ENCODE measurements at places on chromosomes 4 and X.

GRCh38 chr4:24380957-24381665 lies 203.2 kb downstream of the DHX15 start:
- DNase-seq = no peak

DNA sequence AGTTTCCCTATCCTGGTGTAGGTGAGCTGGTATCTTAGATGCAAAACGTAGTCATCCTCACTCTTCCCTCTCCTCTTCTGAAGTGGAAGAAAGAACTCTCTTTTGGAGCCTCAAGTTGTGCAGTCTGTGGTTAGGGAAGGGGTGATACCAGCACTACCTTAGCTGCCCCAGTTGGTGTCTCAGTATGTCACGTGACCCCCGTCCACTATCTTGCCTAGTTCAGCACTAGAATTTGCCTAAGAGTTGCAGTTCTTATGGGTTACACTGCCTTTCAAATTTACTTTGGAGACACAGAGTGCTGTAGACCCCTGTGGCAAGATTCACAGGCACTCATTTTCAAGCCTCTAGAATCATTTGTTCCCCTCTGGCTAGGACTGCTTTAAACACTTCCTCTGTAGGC lies 322.8 kb upstream of the EDA2R start:
- DNase-seq = no peak

DNA sequence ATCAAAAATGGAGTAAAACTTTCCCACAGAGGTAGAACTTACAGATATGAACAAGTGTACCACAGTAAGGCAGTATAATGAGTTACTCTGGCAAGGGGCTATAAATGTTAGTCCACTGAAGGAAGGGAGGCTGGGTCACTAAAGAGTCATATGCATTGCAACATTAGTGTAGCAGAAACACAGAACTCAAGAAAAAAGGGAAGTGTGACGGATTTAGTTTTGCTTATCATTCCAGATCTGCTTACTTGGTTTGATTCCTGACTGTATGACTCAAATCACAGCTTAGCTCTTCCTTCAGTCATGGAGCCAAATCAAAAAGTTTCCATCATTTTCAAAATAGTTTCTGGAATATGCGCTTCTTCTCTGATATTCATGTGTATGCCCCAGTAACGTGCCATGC lies 148.7 kb downstream of the FSTL5 start:
- DNase-seq = no peak

GRCh38 chr4:30790123-30790522 lies 70.0 kb downstream of the PCDH7 start:
- DNase-seq = no peak

DNA sequence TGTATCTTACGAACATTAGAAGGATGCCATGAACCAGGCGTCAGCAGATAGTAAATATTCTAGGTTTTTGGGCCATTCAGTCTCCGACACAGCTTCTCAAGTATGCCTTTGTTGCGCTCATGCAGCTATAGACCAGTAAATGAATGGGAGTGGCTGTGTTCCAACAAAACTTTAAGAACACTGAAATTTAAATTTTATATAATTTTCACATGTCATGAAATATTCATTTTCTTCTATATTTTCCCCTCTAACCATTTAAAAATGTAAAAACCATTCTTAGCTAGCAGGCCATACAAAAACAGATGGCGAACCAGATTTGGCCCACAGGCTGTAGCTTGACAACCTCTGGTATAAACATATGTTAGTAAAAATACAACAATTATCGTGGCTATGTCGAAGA lies 151.8 kb upstream of the KIT start:
- no peak for DNase-seq

DNA sequence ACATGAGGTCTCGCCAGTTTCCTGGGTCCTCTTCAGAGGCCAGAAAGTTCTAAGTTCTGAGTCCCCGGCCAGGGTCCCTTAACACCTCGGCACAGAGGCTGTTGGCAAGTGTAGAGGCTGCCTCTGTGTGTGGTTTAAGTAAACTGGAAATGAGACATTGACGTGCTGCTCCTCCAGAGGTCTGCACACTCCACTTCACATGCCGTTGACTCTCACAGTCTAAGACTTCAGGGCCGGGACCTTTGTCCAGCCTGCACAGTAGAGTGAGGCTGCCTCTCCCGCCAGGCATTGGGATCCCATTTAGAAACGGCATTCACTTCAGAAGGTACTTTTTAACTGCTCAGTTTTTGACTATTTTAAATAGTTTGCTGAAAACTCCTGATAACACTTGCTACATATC lies 10.6 kb upstream of the TADA2B start:
- DNase-seq = no peak

- no peak for DNase-seq
Observed at GRCh38 chr4:143085659-143086058, 99.1 kb upstream of the USP38 start.

- DNase-seq = no peak
Observed at GRCh38 chr4:73308286-73308685, 49.7 kb upstream of the ANKRD17 start.

GRCh38 chr4:987624-988513 lies 1.0 kb downstream of the IDUA start:
- no peak for DNase-seq

DNA sequence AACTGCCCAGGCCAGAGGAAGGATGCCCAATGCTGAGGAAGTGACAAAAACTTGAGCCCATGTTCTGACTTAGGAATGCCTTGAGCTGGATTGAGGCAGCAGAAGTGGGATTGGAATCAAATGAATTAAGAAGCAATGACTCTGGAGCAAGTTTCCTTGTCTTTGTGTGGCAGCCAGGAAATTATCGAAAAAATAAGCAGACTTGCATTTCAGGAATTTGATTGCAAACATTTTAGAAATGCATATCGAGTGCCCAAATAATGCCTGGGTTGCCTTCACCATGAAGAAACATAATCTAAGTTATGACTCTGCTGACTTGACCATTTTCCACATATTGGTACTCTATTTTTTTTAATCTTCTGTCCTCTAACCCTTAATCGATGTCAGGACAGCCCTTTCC lies 9.5 kb downstream of the CYTL1 start:
- DNase-seq = no peak
